ENCODE measurements at places on chromosomes 4 and X.

DNA sequence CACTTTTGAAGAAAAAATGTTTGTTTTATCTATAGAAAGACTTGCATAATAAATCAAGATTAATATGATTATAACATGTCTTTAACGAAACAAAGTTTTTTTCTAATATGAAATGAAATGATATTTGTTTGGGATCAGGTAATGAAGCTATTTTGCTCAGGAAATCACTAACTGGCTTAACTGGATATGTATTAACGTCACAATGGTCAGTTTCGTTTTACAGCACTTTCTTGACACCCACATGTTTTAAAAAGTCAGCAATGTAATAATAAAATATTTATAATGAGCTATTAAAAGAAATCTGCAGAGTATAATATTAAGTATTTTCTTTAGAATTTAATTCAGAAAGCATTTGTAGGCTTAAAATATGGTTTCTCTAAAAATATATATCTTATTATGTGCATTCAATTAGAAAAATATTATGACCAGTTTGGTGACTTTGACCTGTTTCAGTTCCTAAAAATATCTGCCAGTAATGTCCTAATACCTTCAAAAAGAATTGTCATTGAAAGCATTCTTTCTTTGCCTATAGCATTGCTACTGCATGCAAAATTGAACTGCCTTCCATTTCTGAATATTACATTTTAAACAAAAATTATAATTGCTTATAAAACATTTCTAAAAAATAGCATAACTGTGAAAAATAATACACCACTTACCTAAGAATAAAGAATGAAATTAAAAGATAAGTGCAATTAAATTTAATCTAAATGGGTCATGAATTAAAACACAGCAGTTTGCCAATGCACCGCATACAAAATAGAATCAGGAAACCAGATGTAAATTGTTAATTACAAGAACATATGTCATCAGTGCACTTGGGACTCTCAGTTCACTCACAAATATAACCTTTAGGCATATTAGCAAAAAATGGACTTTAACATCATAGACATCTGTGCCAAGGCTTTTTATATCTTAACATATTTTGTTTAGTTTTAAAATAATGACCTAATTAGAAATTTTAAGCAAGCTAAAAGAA lies 31.6 kb downstream of the TIGD2 start:
- DNase-seq: no peak

DNA sequence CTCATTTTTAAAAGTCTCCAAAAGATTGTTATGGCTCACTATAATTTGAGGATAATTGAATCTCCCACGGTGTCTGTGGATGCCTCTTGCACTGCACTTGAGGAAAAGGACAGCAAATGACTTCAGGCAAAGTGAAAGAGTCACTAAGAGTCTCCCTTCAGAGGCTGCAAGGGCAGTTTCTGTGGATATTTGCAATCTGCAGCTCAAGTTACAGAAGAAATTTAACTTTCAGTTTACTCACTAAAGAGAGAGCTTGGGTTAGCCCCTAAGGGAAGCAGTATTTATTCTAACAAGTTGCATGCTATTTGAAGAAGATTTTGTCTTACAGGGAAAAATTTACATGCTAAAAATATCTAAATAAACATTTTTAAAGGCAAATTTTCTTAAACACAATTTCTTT lies 912.0 kb upstream of the TENM3 start:
- DNase-seq: no peak

- DNase-seq: no peak
These were observed 75.9 kb upstream of the CAMK2D start for GRCh38 chr4:113837397-113837796.

DNA sequence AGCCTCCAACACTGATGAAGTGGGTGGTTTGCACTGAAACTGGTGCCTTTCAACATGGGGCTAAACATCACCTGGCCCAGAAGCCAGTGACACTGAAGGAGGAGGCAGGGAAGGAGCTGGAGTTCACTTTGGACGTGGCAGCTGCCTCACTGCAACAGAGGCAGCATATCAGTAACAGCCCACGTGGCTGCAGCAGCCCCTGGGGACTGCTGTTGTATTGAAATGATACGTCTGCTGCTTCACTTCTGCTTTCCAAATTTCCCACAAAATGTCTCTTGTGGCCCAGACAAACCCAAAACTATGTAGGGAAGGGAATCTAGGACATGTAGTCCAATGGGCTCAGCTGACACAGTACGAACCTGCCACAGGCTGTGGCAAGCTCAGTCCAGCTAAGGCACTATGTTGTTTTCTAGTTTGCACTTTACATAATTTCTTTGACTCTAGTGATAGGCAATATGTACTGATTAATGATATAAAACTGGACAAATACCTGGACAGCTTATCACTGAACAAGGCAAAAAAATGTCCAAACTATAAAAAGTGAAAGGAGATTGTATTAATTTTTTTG lies 84.7 kb upstream of the RAPGEF2 start:
- DNase-seq: no peak

- DNase-seq: no peak
These were observed 907.1 kb downstream of the FSTL5 start for GRCh38 chr4:161256716-161257115.

GRCh38 chr4:150962245-150962644 lies 52.8 kb downstream of the LRBA start:
- DNase-seq: no peak

DNA sequence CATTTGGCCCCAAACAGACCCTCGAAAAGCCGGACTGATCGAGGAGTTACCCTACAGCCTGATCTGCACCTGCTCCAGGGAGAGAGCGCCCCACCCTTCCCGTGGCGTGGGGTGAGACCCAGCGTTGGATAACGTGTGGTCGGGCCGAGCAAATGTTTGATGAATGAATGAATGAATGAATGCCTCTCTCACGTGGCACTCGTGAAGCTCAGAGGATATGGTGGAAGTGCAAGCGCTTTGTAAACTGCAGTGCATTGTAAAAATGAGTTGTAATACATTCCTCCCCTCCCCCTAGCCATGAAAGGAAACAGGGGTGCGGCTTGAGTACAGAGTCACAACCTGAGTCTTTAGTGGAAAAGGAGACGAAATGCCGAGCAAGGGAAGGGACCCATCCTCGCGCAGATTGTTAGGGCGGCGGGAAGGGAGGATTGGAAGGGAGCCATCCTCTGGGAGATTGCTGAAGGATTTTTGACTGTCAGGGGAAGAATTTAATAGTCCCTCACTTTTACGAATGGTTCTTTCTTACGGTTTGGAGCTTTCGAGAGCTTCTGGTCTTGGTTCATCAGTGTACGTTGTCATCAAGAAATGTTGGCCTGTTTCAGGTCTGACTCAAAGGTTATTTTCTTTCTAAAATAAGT lies 772 bp upstream of the FBXW7 start:
- DNase-seq: no peak

DNA sequence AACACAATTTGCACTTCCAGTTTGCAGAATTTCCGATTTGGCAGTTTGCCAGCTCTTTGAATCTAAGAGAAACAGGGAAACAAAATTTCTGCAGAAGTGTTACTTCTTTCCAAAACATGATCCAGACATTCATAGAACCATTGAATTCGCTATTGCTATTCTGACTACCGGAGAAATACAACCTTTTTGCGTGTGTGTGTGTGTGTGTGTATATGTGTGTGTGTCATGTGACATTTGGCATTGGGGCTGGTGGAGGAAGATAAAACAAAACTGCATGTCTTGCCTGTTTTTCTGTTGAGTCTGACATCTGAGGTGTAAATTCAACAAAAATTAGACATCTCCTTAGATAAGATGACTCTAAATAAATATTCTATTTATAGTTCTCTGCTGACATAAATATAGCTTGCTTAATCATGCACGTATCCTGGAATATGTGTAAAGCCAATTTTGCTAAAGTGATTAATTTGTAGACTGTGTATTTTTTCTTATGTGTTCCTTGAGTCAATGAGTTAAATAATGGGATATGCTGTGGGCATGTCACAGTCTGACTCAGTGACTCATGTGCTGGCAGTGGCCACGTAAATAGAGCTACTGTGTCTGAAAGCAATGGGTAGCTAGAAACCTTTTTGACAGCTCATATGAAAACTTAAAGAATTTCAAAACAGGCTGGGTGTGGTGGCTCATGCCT lies 98.9 kb downstream of the HPGD start:
- DNase-seq: no peak

DNA sequence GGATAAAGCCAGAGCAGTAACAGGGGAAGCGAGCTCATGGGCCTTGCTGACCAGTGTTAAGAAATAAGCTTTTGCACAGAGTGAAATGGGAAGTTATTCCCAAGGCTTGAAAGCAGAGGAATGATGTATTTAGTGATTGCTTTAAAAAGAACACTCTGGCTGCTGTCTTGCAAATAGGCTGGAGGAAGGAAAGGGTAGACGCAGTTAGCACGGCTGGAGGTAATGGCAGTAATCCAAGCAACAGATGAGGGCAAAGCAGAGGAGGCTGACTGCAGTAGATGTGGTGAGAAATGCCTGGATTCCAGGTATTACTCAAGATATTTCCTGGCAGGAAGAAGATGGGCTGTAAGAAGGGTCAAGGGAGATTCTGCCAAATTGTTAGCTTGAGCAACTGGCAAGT lies 1342.3 kb upstream of the AGA start:
- DNase-seq: no peak

GRCh38 chr4:105560421-105560848 lies 8.0 kb downstream of the ARHGEF38 start:
- no peak for DNase-seq

- no peak for DNase-seq
These were observed 1.3 kb upstream of the FHIP1A start for GRCh38 chr4:151407466-151408379.

- no peak for DNase-seq
These were observed 137.7 kb downstream of the CRLF2 start for GRCh38 chrX:1074755-1075154.

- no peak for DNase-seq
These were observed 159.0 kb downstream of the PACRGL start for GRCh38 chr4:20859097-20859781.

GRCh38 chr4:154406018-154406795 lies 85.4 kb downstream of the DCHS2 start:
- DNase-seq: no peak

DNA sequence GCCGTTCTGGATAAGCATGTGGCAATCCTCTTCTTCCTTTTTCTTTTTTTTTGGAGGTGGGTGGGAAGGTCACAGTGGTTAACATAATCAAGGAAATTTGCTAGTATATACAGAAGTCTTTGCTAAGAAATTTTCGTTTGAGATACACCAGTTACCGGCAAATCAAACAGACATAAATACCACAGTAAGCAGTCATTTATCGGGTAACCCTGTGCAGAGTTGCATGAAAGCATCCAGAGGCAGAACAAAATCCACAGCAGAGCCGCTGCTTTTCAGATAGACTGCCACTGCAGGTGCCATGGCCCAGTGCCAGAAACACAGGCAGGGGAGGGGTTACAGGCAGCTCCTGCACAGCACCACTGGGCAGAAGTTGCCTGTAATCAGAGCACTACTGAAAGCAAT lies 179.1 kb upstream of the MAB21L2 start:
- DNase-seq: peak; percentile 31

DNA sequence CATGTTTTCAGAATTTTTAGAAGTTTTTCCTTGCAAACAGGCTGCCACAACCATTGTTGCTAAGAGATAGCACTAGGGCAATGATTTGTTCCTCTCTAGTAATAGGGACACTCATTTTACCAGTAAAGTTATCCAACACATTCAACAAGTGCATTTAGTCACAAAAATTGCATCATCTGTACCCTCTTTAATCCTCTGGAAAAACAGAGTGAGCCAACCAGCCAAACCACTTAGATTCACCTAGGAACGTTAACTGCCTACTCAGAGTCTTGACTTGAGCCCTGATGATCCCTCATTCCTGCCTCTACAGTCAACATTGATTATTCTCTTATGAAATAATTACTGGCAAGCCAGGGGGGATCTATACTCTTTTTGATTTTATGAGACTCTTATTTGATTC lies 17.0 kb upstream of the ADGRA3 start:
- DNase-seq: no peak

DNA sequence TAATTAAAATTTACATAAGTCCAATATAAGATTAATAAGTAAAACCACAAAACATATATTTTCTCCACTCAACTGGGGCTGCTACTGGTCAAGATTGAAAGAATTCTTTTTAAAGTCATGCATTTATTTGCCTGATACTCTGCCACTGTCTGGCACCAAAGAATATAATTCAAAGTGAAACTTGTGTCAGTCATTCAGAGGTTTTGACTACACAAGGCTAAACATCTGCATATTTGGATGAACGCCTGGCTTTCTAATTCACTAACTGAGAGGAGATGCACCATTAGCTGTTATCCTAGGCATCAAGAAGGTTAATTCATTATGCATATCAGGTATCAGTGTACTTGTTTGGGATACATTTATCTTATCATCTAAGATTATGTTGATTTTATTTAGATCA lies 598.5 kb downstream of the CENPC start:
- no peak for DNase-seq

DNA sequence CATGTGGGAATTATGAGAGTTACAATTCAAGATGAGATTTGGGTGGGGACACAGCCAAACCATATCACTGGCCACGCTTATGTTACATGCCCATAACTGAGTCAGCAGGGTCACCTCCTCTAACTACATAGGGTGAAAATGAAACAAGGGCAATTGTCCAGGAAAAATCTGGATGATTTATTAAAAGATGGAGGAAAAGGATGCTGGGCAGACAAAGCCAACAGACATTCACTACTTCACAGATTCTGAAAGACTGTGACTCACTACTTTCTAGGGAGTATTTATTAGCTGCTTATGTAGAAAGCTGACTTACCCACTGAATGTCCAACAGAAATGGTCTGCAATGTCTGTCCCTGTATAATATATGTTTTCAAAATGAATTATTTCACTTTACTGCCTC lies 72.4 kb downstream of the APBB2 start:
- DNase-seq: no peak

- DNase-seq: no peak
These were observed 28.1 kb downstream of the MCUB start for GRCh38 chr4:109588176-109588575.

DNA sequence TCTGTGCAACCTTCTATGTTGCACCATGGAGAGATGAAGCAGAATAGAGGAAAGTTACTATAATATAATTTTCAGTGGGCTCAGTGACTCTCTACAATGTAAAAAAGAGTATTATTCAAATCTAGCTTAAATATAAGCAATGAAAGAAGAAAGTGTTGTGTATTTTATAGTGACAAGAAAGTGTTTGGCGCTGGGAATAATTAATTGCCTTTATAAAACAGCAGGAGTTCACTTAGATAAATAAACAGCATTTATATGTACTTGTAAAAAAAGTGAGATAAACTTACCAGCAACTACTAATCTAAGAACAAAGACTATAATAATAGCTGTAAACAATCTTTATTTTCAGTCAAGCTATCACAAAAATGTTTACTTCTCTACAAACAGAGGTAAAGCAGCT lies 488.9 kb upstream of the PCDH10 start:
- no peak for DNase-seq

Measured in NCI-H1417 treated with DMSO at 0.1 percent for 48 hours (cell line).